T47D (cell line): ENCODE measurements at places on chromosomes 6 and 20.

- DNase-seq = no peak
Measured at GRCh38 chr20:20530428-20531151, 162.7 kb downstream of the INSM1 start.

DNA sequence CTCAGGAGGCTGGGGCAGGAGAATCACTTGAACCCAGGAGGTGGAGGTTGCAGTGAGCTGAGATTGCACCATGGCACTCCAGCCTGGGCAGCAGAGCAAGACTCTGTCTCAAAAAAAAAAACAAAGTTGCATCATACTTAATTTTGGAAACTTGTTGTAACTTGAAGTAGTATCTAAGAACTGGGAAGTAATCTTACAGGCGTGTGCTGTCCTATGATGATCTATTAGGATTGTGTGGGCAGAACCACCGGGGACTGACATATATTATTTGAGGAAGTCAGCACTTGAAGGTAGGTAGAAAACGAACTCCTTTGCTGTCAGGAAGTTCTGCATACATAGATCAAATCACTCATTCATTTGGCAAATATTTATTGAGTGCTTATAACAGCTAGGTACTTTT is 188.5 kb downstream of the ZNF217 start:
- no peak for DNase-seq

DNA sequence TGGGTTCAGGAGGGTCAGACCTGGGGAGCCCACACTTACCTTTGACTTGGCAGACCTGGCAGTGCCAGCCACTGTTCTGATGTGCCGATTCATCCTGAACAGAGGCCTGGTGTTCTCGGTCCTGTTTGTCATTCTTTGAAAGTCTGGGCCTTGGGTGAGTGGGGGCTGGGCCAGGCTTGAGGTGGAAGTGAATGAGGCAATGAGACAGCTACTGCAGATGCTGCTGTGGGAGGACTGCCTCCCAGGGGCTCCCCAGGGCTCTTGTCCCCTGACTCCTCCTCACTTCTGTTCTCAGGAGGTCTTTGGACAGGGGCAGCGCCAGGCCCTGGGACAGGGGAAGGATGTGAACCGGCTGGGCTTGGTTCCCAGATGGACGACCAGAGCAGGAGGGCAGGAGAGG is 5.6 kb upstream of the TREML4 start:
- no peak for DNase-seq

- DNase-seq = no peak
Measured at GRCh38 chr6:33641144-33641543, 20.0 kb downstream of the ITPR3 start.

DNA sequence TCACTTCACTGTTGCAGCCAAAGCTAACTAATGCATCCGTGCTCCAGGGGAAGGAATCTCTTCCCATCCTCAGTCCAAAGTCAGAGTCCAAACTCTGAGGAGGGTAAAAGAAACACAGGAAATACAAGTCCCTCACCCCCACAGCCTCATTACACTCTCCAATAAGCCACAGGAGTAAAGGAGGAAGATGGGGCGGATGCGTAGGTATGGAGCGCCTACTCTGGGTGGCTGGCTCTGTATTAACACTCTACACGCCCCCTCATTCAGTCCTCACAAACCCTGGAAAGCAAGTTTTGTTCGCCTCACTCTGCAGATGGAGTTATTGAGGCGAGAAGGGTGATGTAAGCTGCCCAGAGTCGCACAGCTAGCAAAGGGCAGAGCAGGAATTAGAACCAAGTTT is 242.9 kb downstream of the NRN1 start:
- no peak for DNase-seq

GRCh38 chr20:40689100-40689942 is at the start of gene MAFB:
Gene MAFB, minus strand, starts transcription at chr20:40689236. Its CDS starts 386 bp downstream, at chr20:40688850.
- peak; percentile 97 for DNase-seq

- DNase-seq = no peak
Measured at GRCh38 chr6:45118754-45119153, 209.4 kb upstream of the RUNX2 start.

GRCh38 chr6:51675020-51675921 is 412.1 kb downstream of the PKHD1 start:
- no peak for DNase-seq

DNA sequence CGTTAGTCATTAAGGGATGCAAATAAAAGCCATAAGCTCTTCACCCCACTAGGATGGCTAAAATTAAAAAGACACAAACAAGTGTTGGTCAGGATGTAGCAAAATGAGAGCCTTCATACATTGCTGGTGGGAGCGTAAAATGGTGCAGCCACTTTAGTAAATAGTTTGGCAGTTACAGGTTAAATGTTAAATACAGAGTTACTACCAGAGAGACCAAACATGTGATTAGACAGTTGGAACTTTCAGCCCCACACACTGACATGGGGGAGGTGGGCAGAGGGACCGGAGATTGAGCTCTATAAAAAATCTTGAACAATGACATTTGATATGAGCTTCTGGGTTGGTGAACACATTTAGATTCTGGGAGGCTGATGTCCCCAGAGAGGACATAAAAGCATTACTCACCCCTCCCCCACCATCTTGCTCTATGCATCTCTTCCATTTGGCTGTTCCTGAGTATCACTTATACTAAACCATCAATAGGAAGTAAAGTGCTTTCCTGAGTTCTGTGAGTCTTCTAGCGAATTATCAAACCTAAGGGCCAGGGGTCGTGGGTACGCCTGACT is 20.4 kb upstream of the ZNF318 start:
- DNase-seq = no peak

- no peak for DNase-seq
Measured at GRCh38 chr20:38945012-38945411, 17.1 kb upstream of the DHX35 start.

DNA sequence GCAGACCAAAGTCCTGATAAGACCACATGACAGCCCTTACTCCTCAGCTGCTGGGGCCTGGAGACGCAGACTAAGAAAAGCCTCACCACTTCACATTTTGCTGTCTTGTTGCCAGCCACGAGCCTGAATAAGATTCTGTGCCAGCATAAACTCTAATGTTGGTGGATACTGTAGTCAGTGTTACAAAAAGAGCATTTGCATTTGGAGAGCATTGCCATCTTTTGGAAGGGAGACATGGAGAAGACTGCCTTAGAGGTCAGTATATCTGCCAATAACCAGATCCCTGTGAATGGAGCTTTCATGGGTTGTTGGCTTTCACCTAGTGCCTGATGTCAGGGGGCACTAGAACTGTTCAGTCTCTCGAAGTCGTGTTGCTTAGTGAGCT is 315.2 kb downstream of the ZFAND3 start:
- no peak for DNase-seq

DNA sequence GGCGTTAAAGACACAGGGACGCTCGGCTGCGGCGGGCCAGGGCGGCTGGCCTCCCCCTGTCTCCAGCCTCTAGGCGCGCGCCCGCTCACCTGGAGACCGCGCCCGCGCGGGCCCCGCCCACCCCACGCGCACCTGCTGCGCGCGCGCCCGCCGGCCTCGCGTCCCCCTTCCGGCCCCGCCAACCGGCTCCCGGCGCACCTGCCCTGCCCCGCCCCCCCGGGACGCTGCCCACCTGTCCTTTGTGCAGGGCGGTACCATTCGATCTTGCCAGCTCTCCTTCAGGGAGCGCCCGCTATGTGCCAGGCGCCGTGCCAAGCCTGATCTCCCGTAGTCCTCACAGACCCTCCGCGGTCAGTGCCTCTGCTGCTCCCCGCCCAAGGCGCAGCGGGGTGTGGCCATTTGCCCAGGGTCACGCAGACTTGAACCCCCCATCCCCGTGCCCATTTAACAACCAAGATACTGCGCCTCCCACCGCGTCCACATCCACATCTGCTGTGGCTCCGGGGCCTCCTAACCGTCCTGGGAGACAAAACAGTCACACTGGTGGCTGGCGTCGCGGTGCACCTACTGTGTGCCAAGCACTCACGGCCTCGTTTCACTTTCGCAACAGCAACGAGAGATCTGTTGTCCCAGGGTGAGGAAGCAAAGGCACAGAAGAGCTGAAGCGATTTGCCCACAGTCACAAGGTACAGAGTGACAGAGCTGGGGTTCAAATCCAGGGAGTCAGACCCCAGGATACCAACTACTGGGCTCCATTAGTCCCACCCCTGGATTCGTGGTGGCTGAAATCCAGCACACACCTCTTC is 48.1 kb downstream of the NOL4L start:
- peak; percentile 84 for DNase-seq

GRCh38 chr6:133591275-133591674 is 297.6 kb upstream of the TCF21 start:
- DNase-seq = no peak

DNA sequence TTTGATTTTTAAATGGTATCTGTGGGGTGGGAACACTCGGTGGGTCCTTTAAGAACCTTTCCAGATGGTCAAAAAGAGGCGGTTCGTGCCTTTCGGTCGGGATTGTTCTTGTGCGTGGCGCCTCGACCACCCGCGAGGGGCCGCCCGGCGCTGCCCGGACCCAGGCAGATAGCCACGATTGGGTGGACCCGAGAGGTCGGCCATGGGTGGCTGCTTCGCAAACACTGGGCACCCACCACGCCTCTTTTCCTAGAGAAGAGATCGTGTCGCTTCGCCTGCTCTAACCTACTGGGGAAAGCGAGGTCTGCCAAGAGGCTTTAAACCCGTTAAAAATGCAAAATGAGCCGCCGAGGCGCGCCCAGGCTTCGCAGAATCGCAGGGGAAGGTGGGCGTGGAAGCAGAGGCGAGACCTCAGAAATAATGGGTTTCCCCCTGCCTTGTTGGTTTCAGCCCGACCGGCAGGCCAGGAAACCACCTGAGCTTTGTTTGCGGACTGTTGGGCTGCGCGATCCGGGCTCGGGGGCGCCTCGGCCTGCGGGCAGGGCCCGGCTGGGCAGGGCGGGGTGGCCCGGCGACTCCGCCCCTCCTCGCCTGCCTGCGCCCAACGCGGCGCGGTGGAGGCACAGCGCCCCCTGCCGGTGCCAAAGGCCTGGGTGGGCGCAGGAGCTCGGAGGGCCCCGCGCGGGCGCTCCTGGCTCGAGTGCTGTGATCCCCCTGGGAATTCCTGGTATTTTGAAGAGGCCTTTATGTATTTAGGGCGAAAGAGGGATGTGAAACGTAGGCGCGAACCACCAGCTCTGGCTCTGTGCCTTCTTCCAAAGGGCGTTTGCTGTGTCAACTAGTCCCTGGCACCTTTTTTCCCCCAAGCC is 1.6 kb downstream of the MARCKS start:
- peak; percentile 88 for DNase-seq

DNA sequence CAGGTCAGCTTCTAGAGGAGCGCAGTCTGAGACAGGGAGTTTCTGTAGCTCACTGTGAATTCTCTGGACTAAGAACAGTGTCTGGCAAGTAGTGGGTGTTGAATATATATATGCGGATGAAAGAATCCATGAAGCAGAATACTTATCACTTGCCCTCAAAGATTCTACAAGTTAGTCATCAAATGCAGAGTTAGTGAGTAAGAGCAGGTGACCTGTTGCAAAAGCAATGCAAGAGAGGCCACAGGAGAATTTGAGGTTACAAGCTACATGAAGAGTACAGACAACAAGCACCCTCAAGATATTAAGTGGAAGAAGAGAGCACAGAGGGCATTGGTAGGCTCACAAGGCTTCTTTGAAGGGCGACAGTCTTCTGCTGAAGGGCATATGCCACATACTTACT is 103.4 kb upstream of the BTBD3 start:
- no peak for DNase-seq

DNA sequence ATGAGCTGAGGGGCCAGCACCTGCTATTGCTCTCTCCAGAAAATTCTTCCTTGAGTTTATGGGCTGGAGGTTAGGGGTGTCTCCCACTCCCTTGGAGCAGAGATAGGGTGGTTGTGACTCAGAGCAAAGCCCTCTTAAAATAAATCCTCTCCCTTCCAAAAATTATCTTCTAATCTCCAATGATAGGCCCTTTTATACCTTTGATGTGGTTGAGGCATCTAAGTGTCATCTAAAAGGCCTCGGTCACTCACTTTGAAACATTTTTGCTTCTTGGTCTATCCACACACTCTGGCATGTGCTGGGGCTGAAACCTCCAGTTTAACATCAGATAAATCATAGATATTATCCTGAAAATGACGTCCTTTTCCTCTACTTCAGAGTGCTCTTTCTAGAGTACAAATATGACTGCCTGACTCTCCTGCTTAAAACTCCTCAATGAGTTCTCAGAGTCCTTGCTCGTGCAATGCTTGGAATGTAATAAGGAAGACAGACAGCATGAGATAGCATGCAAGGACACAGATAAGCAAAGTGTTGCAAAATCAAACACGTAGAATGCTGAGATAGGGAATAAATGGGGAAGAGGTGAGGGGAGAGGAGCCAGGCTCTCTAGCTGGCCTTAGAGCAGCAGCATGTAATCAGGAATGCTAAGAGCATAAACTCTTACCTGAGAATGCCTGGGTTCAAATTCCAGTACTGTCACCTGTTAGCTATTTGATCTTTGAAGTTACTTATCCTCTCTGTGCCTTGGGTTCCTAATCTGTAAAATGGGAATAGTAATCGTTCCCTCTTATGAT is 374.1 kb upstream of the CITED2 start:
- no peak for DNase-seq

DNA sequence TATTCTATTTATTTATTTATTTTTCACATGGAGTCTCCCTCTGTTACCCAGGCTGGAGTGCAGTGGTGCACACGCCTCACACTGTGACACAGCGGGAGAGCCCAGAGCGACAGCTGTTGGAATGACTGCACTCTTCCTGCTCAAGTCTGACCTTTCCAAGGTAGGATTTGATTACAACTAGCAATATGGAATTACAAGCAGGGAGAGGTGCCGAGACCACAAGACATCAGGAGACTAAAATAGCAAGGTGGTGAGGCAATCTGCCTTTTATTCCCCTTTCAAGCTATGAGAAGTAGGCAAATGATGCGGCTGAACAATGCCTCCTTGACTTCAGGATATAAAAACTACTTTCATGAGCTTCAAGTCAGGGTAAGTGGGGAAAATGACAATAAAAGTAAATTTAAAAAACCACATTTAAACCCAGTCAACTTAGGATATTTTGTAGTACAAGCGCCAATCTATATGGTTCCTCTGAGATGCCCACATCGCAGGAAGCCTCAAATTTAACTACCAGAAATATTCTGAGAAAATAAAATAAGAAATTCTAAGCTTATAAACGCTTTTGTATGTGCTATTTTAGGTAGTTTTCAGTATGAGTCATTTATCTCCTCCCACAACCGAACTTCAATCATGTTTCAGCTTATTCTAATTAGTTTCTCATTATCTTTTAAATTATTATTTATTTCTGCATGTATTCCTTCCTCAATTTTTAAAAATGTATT is 146.9 kb upstream of the SGK1 start:
- DNase-seq = no peak

DNA sequence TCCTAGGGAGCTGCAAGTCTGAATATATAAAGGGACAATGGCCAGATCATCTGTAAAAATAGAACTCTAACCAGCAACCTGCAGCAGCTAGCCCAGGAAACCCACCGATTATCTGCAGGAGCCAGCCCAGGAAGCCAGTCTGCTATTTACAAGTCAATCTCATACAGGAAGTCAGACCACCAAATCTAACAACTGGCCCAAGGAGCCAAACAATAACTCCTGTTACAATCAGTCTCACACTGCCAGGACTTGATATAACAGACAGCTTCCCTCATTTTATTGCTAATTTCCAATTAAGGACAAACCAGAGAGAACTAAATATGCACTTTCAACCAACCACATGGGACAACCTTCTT is 14.4 kb upstream of the RIN2 start:
- no peak for DNase-seq

GRCh38 chr6:129583866-129584265 is 126.1 kb downstream of the ARHGAP18 start:
- no peak for DNase-seq
